ENCODE measurements at places on chromosomes 6 and 20.

DNA sequence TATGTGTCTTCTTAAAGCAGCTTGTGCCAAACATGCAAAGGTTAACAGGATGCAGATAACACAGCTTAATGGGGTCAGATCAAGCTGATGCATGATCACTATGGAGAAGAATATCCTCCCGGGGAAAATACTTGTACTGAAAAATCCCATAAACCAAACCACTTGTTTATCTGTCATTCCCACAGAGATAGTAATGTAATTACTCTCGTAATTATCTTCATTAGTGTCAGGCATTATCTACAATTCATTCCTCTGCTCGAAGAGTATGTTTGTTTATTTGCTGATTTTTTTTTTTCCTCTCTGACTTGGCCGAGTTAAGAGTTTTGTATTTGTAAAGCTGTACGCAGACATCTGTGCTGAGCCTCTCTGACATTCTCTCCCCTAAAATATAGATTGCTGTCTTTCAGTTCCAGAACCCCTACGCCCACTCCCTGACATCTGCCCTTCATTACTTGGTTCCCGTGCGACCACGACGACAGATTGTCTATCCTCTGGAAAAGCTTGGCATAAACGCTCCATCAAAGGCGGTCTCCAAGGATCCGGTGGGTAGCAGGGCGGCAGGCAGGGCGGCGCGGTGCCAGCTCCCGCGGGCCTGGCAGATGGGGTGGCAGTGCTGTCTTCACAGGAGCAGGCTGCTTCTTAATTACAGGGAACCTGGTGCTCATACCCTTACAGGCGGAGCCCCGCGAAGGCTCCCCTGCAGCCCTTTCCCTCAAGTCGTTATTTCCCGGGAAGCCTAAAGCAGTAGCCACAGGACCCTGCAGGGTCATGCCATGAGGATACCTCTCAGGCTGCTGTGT is 147.2 kb downstream of the CFAP61 start:
- DNase-seq, result no peak

- DNase-seq, result no peak
Measured at GRCh38 chr6:169370054-169370453, 116.4 kb upstream of the THBS2 start.

GRCh38 chr6:38155621-38156204 is 336.2 kb downstream of the ZFAND3 start:
- no peak for DNase-seq

GRCh38 chr20:48797275-48797825 is 30.4 kb downstream of the PREX1 start:
- no peak for DNase-seq

DNA sequence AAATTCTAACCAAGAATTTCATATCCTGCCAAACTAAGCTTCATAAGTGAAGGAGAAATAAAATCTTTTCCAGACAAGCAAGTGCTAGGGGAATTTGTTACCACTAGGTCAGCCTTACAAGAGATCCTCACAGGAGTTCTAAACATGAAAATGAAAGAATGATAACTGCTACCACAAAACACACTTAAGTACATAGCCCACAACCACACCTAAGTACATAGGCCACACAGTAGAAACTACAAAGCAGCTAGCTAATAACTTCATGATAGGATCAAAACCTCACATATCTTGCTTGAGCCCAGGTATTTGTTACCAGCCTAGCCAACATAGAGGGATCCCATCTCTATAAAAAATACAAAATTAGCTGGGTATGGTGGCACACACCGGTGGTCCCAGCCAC is 50.4 kb downstream of the IRAK1BP1 start:
- no peak for DNase-seq

- no peak for DNase-seq
Measured at GRCh38 chr6:20789162-20789561, 254.9 kb downstream of the CDKAL1 start.

DNA sequence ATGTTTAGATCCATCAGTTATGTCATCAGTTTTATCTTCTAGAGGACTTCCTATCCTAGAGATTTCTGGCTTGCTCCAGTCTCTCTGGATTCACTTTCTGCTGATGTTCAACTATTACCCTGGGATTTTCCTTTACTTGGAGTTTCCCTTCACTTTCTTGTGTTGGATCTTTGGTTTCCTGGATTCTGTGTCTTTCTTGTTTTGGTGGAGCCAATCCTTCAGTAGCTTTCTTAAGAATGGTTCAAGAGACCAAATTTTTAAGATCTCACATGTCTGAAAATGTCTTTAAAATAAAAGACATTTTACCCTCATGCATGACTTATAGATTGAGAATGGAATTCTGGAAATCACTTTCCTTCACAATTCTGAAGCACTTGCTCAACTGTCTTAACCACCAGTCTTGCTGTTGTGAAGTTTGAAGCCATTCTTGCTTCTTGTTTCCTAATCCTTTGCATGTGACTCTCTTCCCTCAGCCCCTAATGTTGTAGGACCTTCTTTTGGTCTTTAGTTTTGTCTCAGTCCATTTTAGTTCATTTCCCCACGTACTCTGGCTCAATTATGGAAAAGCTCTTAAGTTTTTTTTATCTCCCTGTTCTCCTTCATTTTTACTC is 87.9 kb downstream of the ARID1B start:
- DNase-seq, result no peak

GRCh38 chr20:56766528-56766927 is 137.4 kb downstream of the TFAP2C start:
- no peak for DNase-seq

DNA sequence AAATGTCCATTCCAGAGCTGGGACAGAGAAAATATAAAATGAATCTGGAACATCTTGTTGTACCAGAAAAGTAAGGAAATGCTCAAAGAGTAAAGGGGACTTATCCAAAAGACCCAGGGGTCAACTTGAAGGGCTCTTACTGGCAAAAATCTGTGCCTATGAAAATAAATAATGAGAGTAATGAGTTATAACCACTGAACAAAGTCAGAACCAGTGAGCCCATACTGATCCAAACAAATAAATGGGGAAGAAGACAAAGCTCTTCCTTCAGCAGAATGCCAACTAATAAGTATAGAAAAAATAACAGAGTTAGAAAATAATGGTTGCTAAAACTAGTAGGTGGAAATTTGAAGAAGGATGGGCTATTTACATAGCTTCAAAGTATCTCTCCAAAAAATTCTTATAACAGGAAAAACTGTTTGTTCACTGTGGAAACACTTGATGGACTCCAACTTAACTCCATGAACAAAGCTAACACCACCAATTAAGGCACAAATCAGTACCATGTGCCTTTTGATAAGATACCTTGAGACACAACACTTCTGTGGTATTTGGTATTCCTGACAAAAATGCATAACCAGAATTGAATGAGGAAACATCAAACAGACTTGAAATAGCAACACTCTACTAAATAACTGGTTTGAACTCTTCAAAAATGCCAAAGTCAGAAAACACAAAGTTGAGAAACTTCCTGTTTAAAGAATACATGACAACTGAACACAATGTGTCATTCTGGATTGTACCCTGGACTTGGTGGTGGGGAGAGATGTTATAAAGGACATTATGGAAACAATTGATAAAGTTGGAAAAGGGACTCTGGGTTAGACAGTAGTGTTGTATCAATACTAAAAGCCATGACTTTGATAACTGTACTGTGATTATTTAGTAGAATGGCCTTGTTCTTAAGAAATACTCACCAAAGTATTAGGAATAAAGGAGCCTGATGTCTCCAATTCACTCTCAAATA is 197.5 kb downstream of the ISM1 start:
- no peak for DNase-seq

- DNase-seq, result no peak
Measured at GRCh38 chr6:139376604-139377218, 2.3 kb upstream of the CITED2 start.

GRCh38 chr20:31593221-31594001 is 11.7 kb upstream of the ID1 start:
- no peak for DNase-seq

DNA sequence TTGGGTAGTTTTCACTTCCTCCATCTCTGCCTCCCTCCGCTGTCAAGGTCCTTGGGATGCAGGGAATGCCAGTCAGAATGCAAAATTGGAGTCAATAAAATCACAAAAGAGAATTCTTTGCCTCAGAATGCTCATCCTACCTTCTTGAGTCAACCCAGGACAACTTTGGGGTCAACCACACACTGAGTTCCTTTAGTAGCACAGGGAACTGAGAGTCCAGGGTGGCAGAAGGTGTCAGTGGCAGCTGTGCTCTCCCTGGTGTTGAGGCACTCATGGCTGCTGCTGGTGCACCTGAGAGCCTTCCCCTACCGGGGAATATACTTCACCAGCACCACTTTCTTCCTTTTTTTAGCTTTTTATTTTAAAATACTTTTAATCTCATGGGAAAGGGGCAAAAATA is 829 bp upstream of the NOTCH4 start:
- no peak for DNase-seq

GRCh38 chr20:58361481-58362205 is 27.4 kb upstream of the VAPB start:
- DNase-seq, result peak; percentile 35

DNA sequence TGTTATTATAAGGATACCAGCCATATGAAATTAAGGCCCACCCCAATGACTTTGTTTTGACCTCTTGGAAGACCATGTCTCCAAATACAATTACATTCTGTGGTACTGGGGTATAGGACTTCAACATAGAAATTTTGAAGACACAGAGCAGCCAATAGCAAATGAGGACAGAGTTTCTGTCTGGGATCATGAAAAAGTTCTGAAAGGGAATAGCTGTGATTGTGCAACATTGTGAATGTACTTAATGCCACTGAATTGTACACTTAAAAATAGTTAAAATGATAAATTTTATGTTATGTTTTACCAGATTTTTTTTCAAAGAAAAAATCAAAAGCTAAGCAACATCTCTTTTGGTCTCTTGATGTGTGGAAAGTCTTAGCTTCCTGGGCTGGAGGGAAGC is 27.0 kb upstream of the AGPAT4 start:
- DNase-seq, result no peak

- DNase-seq, result no peak
Measured at GRCh38 chr20:39916236-39916765, 772.7 kb downstream of the MAFB start.

- DNase-seq, result no peak
Measured at GRCh38 chr6:88662163-88662580, 301.2 kb downstream of the RNGTT start.

GRCh38 chr6:133977983-133978895 is 25.2 kb downstream of the TBPL1 start:
- no peak for DNase-seq

DNA sequence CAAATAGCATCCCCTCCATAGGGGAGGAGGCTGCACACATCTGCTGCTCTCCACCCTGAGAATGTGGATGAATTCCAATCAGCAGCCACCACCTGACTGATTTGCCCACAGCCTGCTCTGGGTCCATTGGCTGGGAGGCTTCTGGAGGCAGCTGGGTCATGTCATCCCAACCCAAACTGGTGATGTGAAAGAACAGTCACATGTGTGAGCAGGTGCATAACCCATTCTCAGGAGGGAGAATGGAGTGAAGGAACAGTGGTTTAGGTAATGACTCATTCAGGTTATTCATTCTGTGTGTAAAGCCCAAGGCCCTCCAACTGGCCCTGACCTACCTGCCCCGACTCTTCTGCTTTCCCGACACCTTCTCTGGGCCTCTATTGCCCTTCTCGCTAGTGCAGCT is 90.9 kb upstream of the GCM1 start:
- DNase-seq, result no peak

DNA sequence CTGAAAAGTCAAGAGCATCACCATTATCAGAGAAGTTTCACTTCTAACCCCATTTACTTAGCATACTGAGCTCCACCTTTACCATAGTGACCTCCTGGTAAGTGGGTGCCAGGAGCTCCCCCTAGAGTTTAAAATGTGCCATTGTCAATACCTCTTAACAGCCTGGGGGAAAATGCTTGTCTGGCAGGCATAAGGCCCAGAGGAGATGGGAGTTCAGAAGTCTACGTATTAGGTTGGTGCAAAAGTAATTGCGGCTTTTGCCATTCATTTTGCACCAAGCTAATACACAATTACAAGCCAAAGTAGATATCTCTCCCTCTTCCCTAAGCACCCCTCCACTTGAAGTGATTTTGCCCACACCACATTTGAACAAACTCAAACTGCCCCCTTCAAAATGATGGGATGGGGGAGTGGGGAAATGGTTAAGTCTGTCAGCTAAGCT is 919.0 kb downstream of the KIF16B start:
- DNase-seq, result no peak

- DNase-seq, result no peak
Measured at GRCh38 chr20:32215147-32215546, 7.5 kb downstream of the POFUT1 start.
